ENCODE measurements at places on chromosomes 1 and 21. TPM values are rescaled to one million over a fixed set of nuclear protein-coding genes. Genes with fewer than 3 reads are reported as not detected.

GRCh38 chr1:156368889-156369684 is at the start of gene RHBG:
RHBG (plus strand) TSS chr1:156369211; CDS start chr1:156369250, 39 bp downstream.
- peak; percentile 96 for DNase-seq

- DNase-seq: no peak
Measured at GRCh38 chr1:183548116-183548515, 42.1 kb downstream of the NCF2 start.

GRCh38 chr1:199791495-199791894 is 236.0 kb upstream of the NR5A2 start:
- DNase-seq: no peak

DNA sequence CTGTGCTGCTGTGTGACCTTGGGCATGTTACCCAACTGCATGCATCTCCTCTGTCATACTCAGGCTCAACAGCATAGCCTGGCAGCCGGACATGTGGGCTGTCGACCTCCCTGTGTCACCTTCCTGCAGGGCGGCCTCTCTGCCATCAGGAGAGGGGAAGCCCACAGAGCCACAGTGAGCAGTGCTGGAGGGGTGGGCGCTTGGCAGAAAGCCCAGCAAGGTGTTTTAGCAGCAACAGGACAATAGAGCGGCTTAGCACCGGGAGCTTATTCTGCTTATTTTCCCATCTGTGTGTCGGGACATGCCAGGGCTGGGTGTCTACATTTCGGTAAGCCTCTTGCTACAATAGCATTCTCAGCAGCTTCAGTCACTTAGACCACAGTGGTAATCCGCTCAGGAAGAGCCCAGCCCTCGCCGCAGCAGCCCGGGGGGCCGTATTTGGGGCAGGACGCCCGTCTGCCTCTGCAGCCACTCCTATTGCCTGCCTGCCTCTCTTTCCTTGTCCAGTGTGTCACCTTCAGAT is 22.8 kb upstream of the CDK18 start:
- DNase-seq: peak; percentile 62

GRCh38 chr1:61255358-61255703 is 173.0 kb downstream of the NFIA start:
- no peak for DNase-seq

DNA sequence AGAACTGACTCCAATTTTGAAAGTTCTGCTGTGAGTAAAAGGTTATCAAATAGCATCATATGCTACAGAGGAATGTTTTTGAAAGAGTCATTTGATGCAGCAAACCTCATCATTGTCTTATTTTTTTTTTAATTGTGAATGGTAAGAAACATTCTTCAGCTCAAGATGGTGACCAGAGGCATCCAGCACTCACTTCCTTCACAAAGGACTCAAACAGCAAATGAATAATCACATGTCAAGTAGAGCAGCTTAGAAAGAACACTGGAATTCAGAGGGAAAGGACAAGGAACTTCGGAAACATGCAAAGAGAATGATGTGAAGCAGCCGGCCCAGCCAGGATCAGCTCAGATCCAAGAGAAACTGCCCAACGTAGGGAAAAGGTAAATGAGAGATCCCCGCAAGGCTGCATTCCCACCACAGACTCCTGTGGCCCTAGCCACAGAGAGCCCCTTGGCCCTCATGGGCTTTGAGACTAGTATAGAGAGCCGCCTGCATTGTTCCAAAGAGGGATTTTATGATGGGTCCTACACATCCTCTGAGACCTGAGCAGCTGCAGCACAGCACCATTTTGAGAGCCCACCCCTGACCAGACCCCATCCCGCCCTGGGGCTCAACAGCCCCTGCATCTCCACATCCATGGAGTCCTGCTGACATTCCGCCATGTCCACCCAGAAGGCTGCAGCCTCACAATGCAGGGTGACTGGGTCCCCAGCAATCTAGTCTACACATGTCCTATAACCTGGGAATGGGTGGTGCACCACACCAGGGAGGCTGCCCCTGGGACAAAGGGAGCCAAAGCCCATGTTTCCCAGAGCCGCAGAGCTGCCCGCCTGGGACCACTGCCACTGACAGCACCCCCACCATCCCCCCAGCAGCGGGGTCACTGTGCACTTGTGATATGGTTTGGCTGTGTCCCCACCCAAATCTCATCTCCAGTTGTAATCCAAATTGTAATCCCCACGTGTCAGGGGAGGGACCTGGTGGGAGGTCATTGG is 21.2 kb upstream of the UTS2 start:
- DNase-seq: no peak

GRCh38 chr1:27428316-27429028 is 36.0 kb downstream of the GPR3 start:
- peak; percentile 55 for DNase-seq

DNA sequence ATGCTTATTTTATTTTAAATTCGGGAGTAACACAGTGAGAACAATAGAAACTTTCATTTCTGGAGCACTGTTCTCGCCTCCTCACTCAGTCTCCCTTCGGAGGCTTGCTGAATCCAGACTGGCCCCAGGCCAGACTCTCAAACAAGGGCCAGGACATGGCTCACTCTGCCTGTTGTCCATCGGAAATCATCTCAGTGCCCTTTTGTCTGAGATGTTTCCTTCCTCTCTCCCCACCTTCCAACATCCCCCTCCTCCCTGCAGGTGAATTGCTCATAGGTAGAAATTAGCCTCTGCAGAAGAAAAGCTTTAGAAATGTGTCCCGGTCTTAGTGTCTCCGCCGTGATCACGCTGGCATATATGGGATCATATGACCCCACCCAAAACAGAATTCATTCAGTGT is 55.2 kb downstream of the ERG start:
- no peak for DNase-seq

DNA sequence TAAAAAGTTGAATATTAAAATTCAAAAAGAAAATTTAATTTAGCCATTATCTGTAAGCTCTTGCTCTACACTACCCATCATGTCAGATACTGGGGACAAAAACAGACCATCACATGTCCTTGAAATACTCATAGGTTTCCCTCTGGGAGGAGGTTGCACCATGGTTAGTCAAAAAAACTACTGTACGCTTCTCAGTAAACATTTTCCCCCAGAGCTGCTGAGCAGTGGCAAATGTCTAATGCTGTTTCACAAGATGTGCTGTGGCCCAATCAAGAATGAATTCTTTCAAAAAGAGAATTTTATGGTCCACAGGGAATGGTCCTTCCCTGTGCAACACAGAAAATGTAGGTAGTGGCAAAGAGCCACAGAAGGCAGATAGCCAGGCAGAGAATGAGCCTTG is 6.1 kb downstream of the SLC25A24 start:
- DNase-seq: no peak

DNA sequence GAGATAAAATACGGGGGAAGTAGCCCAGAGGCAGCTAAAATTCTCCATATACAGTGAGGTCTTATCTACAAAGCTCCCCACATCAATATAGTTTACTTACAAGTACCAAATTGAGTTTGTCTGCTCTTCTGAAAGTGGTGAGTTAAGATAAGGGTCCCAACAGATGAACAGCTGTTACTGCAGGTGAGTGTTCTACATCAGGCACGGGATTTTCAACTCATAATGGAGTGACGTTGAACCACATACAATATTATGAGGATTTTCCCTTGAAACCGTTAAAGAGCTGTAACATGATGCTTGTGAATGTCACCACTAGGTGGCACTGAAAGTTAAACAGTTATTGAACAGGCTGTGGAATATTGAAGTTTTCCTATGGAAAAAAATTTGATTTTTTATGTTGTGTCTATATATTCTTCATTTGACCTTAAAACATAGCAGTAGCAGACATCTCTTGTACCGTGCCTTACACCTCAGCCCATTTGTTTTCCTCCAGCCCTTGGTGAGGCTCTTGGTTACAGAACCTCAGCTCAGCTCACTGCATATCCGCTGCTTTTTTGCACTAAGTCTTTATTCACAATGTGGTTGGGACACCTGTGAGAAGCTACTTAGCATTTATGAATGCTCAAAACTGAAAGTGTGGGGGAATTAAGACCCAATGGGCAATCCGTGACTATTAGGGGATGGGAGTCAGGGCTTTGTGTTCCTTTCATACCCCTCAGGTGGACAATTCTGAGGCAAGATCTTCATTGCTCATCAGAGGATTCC is 23.2 kb downstream of the CD1D start:
- DNase-seq: peak; percentile 57

- DNase-seq: no peak
Measured at GRCh38 chr1:66929146-66929688, 4.4 kb downstream of the MIER1 start.

DNA sequence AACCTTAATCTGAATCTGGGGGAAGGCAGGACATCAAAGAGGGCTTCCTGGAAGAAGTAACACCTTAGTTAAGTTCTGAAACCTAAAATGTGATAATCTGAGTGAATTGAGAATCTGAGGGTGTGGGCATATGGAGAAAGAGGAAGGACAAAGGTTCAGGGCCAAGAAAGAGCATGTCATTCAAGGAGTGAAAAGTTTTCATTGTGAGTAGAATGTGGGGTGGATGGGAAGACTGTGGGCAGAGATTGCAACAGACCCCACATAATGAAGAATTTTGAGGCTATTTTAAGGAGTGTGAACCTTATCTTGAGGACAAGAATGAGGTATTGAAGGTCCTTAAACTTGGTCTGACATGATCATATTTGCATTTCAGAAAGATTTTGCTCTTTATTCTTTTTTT is 227.2 kb downstream of the PTGER3 start:
- DNase-seq: no peak

DNA sequence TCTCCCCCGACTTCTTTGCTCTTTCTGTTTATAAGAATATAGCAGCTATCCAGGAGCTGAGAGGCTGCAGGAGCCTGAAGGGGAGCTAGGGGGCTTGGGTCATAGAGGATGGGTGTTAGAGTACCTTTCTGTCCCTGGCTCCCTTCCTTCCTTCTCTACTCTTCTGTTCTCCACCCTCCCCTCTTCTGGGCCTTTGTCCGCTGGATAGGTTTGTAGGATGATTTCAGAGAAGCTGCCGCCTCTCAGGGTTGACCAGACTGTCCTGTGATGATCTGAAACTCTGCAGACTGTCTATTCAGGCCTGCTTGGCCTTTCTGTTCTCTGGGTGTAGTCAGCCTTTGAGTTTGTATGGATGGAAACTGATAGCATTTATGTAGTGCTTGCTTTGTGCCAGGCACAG is 26.3 kb downstream of the PPFIA4 start:
- DNase-seq: no peak

DNA sequence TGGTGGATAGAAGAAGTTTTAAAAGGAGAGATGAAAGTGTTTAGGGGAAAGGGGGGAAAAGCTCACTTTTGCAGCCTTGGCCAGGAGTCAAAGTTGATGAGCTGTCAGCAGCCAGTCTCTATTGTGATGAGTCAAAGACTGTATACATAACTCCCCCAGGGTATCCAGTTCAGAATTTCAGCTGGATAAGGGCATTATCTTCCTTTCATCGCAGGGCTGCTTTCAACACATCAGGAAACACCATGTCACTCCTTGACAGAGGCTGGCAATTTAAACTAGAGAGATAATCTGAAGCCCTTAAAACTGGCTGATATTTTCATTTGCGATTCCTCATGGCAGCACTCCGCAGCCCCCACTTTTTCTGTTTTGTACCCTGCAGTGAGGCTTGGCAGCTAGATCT is 328.5 kb downstream of the TBX15 start:
- no peak for DNase-seq

TRIM63 gene
- total RNA-seq: 0.11 TPM

IPO9 gene
- total RNA-seq: 57.6 TPM

DNA sequence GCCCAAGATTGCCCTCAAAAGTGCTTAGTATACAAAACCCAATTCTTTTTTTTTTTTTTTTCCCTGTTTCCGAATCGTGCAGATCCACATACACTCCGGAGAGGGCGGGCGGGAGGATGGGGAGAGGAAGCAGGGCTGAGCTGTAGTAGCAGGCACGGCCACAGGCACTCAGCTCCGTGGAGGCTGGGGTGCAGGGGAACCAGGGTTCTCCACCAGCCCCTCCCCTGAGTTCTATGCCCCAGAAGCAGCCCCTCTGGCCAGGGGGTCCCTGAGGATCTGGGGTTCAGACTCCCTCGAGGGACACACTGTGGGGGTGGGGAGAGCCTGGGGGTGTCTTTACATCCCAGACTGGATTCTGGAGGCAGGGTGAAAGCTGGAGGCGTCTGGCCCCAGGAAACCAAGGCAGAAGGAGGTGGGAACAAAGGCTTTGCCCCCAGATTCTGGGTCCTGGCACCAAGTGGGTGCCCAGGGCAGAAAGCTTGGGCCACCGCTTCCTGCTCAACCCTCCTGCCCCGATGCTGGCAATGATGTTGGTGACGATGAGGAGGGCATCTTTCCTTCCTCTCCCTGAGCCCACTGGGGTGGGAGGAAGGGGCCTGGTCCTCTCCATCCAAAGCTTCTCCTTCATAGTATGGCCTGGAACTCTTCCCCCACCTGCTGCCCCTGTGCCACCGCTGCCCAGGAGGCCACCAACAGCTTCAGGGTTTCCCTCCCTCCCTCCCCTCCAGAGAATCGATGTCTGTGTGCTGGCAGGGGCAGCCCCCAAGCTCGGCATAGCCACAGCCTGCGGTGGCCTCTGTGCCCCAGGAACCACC is 106.4 kb upstream of the TARDBP start:
- peak; percentile 78 for DNase-seq

DNA sequence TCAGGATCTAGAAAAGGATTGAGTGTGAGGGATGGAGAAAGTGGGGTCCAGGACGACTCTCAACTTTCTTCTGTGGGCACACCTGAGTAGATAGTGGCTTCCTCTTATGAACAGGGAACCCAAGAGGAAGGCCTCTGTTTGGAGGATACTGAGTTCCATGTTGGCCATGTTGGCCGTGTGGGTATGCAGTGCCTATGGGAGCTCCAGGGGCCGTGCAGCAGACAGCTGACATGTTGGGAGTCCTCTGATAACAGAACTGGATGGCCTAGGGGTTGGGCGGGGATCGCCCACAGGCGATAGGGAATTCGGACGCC is 43.0 kb downstream of the TMEM53 start:
- DNase-seq: no peak

GSTM5 gene
- not detected for total RNA-seq

All from H7 (cell line).